ENCODE measurements at places on chromosomes 7 and 10. TPM values are rescaled to one million over a fixed set of nuclear protein-coding genes. Genes with fewer than 3 reads are reported as not detected.

GRCh38 chr7:134954197-134955082 lies 31.9 kb upstream of the AGBL3 start:
- DNase-seq = no peak
- H3K36me3 ChIP-seq = peaks cover 99% of the 10 kb centered on the region
- H3K4me1 ChIP-seq = no peaks in the 10 kb centered on the region
- no peak overlapping the region for H3K4me3 ChIP-seq
- no peaks in the 10 kb centered on the region for H3K27me3 ChIP-seq

Gene GHRHR
- not detected for total RNA-seq

Gene OR2A42
- total RNA-seq = not detected

GRCh38 chr7:143314127-143314526 lies 1.8 kb upstream of the CLCN1 start:
- no peaks in the 10 kb centered on the region for H3K36me3 ChIP-seq
- no peak for DNase-seq
- H3K4me3 ChIP-seq = no peak overlapping the region
- H3K4me1 ChIP-seq = no peaks in the 10 kb centered on the region

DNA sequence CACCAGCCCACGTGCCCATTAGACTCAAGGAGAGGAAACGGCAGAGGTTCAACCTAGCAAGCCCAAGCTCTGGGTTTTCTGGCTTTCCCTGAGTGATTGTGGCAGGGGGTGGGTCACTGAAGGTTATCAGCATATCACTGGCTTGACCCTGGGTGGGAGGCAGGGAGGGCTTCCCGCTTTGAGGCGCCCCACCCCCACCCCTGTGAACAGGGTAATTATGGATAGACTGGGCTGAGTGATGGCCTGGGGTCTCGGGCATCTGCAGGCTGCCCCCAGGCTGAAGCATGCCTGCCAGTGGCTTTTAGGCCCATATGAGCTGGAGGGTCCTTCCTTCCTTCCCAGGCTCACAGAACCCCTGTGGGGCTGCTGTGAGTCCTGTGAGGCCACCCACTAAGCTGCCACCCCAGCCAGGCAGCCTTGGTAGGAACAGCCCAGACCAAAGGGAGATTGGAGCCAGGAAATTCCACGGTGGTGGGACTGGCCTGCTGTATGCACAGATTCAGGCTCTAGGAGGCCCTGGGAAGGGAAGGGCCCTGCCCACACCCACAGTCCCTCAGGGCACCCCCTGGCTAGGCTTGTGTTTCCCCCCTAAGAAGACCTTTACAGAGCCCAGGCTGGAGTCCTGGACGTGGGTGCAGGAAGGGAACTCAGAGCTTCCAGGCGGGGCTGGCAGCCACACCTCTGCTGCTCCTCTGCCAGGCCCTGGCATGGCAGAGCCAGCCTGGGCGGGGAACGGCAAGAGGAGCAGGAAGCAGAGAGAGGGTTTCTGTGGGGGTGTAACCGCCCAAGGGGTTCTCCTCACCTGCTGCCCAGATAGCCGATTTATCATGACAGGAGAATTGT lies 33.1 kb downstream of the GPRIN2 start:
- no peaks in the 10 kb centered on the region for H3K27me3 ChIP-seq
- no peak overlapping the region for H3K4me3 ChIP-seq
- peak overlapping the region; percentile 22 for H3K27ac ChIP-seq
- peaks cover 9% of the 10 kb centered on the region for H3K4me1 ChIP-seq

DNA sequence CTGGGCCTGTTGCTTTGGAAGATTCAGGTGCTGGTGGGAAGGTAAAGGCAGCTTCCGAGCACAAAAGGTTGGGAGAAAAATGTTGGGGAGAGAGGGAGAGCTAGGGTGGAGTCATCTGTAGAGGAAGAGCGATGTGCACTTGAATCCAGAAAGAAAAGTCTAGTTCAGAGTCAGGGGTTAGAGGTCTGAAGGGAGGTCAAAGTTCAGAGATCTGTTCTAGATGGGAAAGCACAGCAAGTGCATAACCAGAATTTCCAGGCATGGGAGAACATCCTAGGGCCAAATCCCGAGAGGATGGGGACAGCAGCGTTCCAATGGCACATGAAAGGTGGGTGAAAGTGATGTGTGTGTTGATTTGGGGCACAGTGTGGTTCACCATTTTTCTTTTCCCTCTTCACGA lies 51.5 kb upstream of the MKLN1 start:
- H3K27ac ChIP-seq = no peak overlapping the region
- no peak for DNase-seq
- H3K27me3 ChIP-seq = no peaks in the 10 kb centered on the region
- no peaks in the 10 kb centered on the region for H3K4me1 ChIP-seq
- H3K36me3 ChIP-seq = no peaks in the 10 kb centered on the region

DNA sequence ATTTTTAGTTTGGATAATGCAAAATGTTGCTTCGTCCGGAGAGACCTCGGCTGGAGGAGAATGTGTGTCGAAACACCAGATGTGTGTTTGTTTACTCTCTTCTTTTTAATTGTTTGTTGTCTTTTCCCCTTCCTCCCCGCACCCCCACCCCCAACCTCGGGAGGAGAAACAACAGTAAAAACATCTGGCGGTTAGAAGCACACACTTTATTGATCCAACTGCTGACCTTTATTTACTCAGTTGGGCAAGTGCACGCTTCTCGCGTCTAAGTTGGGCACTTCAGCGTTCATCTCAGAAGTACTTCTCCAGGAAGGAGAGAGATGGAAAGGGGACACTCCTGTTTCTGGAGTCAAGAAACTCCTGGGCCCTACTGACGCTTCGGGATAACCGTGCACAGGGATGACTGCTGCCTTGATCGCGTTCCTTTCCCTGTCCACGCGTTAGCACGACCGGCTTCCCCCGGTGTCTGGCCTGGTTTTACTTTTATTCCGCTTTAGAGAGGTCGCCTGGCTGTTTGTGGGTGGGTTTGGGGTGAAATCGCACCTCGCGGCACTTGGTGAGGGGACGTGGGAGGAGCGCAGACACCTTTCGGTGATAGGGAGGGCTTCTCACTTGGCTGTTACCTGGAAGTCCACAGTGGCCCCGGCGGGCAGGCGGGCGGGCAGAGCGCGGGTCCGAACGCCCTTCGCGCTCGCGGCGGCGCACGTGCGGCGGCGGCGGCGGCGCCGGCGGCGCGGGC lies 168.3 kb upstream of the PPP1R3A start:
- peak overlapping the region; percentile 91 for H3K27ac ChIP-seq
- H3K36me3 ChIP-seq = no peaks in the 10 kb centered on the region
- H3K27me3 ChIP-seq = no peaks in the 10 kb centered on the region
- H3K4me1 ChIP-seq = peaks cover 6% of the 10 kb centered on the region
- DNase-seq = peak; percentile 64
- H3K4me3 ChIP-seq = peak overlapping the region; percentile 89

Gene NCF1
- 4.0 TPM for total RNA-seq

Gene FFAR4
- not detected for total RNA-seq

DNA sequence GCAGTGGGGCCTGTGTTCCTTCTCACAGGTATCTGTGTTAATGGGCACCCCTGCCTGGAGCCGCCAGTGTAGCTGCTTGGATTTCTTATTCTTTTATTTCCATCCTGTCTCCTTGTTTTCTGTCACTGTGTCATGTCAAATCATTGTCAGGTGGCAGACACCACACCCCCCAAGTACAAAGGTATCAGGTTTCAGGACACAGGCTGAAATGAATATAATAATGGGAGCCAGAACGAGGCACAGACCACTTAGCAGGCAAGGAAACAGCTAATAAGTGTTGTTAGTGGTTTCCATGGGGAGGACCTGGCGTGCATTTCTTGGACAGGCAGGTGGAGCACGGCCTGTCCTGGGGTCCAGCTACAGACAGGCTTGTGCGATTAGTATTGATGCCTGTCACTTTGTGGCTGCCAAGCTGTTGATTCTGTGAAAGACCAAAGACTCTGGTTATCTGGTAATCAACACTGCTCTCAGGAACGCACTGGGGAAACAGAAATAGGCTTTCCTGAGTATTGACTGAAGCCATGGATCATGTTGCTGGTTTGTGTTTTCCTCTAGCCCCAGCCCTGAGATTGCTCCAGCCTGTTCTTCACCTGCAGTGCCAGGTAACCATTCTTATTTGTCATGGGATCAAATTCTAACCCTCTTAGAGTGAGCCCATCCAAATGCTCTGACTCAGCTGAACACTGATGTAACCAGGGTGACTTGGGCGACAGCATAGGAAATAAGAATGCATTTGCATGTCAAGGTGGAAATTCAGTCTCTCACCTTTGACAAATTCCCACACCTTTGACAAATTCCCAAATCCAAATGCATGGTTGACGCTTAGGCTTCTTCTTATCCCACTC lies 1002.0 kb downstream of the LRMDA start:
- no peaks in the 10 kb centered on the region for H3K36me3 ChIP-seq
- H3K4me3 ChIP-seq = no peak overlapping the region
- H3K27ac ChIP-seq = peak overlapping the region; percentile 86
- no peak for DNase-seq
- H3K4me1 ChIP-seq = peaks cover 8% of the 10 kb centered on the region

GRCh38 chr10:6722616-6723004 lies 142.5 kb upstream of the PRKCQ start:
- H3K4me3 ChIP-seq = no peak overlapping the region
- H3K27ac ChIP-seq = no peak overlapping the region
- H3K4me1 ChIP-seq = no peaks in the 10 kb centered on the region
- no peaks in the 10 kb centered on the region for H3K27me3 ChIP-seq

GRCh38 chr7:148670807-148671206 lies 27.9 kb upstream of the CUL1 start:
- H3K27me3 ChIP-seq = no peaks in the 10 kb centered on the region
- no peaks in the 10 kb centered on the region for H3K4me1 ChIP-seq
- no peak overlapping the region for H3K27ac ChIP-seq
- no peak overlapping the region for H3K4me3 ChIP-seq

GRCh38 chr7:138170959-138171703 lies 94.9 kb downstream of the AKR1D1 start:
- DNase-seq = no peak
- H3K4me1 ChIP-seq = no peaks in the 10 kb centered on the region
- H3K4me3 ChIP-seq = no peak overlapping the region
- no peak overlapping the region for H3K27ac ChIP-seq
- H3K27me3 ChIP-seq = no peaks in the 10 kb centered on the region

Gene ZNF365
- not detected for total RNA-seq

GRCh38 chr10:126108693-126109092 lies 212.3 kb downstream of the FANK1 start:
- H3K36me3 ChIP-seq = no peaks in the 10 kb centered on the region
- H3K27ac ChIP-seq = no peak overlapping the region
- no peaks in the 10 kb centered on the region for H3K4me1 ChIP-seq
- H3K27me3 ChIP-seq = no peaks in the 10 kb centered on the region
- no peak for DNase-seq

Gene PTPRZ1
- 0.64 TPM for total RNA-seq

Gene COBL
- 0.11 TPM for total RNA-seq

DNA sequence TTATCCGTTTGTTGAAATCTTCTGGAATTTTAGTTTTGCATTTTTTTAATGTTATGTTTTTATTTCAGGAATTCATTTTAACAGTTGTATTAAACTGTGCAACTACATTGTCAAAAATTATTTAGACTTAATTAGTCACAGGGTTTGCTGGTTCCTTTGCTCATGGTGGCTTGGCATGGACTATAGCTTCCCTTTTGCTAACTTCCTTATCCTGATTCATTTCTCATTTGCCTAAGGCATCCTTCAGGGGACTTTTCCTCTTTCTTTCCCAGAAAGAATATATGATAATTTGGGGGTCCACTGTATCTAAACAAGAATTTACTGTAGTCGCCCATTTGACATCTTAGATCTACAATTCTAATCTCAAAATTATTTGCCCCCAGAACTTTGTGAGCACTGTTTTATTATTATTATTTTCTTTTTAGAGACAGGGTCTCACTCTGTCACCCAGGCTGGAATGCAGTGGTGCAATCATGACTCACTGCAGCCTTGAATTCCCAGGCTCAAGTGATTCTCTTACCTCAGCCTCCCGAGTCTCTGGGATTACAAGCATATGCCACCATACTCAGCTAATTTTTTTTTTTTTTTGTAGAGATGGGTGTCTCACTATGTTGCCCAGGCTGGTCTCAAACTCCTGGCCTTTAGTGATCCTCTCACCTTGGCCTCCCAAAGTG lies 13.9 kb downstream of the FIGNL1 start:
- H3K27ac ChIP-seq = no peak overlapping the region
- no peak for DNase-seq
- H3K36me3 ChIP-seq = no peaks in the 10 kb centered on the region
- H3K4me3 ChIP-seq = no peak overlapping the region
- H3K4me1 ChIP-seq = no peaks in the 10 kb centered on the region

- no peak for DNase-seq
- H3K36me3 ChIP-seq = no peaks in the 10 kb centered on the region
- no peaks in the 10 kb centered on the region for H3K27me3 ChIP-seq
- H3K4me1 ChIP-seq = no peaks in the 10 kb centered on the region
- no peak overlapping the region for H3K4me3 ChIP-seq
- H3K27ac ChIP-seq = no peak overlapping the region
These were observed 320.7 kb downstream of the HGF start for GRCh38 chr7:81449105-81449504.

GRCh38 chr7:88316456-88316855 lies 9.8 kb upstream of the STEAP4 start:
- H3K4me3 ChIP-seq = no peak overlapping the region
- H3K27ac ChIP-seq = no peak overlapping the region
- H3K36me3 ChIP-seq = no peaks in the 10 kb centered on the region

Gene NUDT1
- 9.0 TPM for total RNA-seq

Gene DKK1
- total RNA-seq = 1.6 TPM

DNA sequence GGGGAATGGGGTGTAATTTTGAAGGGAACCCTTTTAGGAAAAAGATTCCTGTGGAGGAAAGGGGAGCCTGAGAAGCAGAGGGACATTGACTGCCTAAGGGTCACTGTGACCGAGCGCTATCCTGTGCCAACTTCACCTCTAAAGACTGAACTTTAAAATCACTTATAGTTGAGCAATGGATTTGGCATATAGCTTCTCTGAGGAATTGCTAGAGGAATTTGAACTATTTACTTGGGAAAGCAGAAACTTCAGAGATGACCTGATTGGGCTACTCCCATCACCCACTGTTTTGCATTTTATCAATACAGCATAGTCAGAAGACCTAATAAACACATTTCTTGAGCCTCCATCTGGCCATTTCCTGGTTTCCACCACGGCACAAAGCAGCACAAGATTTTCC lies 23.7 kb upstream of the WNT16 start:
- H3K36me3 ChIP-seq = no peaks in the 10 kb centered on the region
- H3K27ac ChIP-seq = no peak overlapping the region
- DNase-seq = no peak
- no peaks in the 10 kb centered on the region for H3K27me3 ChIP-seq
- no peak overlapping the region for H3K4me3 ChIP-seq
- H3K4me1 ChIP-seq = no peaks in the 10 kb centered on the region

DNA sequence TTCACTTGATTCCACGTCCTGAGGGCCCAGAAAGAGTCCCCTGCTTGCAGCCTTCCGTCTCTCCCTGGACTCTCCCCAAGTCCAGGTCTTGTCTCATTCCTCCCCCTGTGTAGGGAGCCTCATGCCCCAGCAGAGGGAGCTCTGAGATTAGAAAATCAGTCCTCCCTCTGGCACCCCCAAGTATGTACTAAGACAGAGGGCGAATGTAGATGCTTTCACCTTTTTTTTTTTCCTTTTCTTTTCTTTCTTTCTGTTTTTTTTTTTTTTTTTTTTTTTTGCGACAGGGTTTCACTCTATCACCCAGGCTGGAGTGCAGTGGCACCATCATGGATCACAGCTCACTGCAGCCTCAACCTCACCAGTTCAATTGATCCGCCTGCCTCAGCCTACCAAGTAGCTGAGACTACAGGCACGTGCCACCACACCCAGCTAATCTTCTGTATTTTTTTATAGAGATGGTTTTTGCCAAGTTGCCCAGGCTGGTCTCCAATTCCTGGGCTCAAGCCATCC lies 10.3 kb downstream of the SFXN3 start:
- peaks cover 30% of the 10 kb centered on the region for H3K36me3 ChIP-seq
- peak overlapping the region; percentile 87 for H3K27ac ChIP-seq
- peak; percentile 44 for DNase-seq
- no peak overlapping the region for H3K4me3 ChIP-seq
